OCI-LY7 (cell line): ENCODE measurements at places on chromosomes 6 and 20. TPM values are rescaled to one million over a fixed set of nuclear protein-coding genes. Genes with fewer than 3 reads are reported as not detected.

GRCh38 chr6:68447112-68447511 lies 188.0 kb upstream of the ADGRB3 start:
- no peak for DNase-seq

DNA sequence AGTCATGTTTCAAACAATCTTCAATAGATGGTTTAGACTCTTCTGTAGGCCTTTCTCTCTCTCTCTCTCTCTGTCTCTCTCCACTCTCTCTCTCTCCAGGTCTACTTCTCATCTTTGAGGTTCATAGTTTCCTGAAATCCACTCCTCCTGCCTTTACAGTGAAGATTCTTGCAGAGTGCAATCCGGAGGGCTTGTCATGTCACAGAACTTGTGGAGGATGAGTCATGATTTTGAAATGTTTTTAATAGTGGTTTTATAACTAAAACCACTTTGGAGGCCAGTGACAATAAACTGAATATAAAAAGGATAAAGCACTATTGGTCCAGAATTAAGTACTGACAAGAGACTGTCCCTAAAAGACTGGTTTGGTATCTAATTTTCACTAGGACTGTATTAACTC lies 156.3 kb downstream of the KIF6 start:
- DNase-seq = no peak

DNA sequence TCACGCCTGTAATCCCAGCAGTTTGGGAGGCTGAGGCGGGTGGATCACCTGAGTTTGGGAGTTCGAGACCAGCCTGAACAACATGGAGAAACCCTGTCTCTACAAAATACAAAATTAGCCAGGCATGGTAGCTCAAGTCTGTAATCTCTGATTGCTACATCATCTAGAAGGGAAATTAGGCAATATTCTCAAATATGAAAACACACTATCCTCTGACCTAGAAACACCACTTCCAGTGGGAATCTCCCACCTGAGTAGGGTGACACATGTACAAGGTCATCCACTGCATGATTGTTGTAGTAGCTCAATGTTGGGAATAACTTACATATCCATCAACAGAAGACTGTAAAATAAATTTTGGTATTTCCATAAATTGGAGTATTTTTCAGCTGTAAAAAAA lies 19.1 kb upstream of the SIRPD start:
- DNase-seq = no peak

DNA sequence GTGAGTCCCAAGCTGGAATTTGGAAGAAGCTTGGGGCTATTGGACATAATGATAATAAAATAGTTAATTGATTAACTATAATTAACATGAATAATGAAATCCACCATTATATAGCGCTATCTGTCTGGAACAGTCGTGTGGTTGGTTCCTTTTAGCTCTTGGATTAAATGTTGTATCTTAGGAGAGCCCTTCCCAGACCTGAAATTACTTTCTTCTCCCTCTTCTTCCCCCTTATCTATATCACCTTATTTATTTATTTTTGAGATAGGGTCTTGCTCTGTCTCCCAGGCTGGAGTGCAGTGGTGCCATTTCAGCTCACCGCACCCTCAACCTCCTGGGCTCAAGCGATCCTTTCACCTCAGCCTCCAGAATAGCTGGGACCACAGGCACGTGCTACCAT lies 64.6 kb downstream of the NCOA3 start:
- DNase-seq = no peak

GRCh38 chr6:72824833-72825232 lies 203.0 kb downstream of the KCNQ5 start:
- DNase-seq = no peak

GRCh38 chr6:82179415-82179814 lies 68.1 kb downstream of the IBTK start:
- no peak for DNase-seq

GRCh38 chr6:106097411-106098231 lies 11.5 kb downstream of the PRDM1 start:
- DNase-seq = peak; percentile 77

DNA sequence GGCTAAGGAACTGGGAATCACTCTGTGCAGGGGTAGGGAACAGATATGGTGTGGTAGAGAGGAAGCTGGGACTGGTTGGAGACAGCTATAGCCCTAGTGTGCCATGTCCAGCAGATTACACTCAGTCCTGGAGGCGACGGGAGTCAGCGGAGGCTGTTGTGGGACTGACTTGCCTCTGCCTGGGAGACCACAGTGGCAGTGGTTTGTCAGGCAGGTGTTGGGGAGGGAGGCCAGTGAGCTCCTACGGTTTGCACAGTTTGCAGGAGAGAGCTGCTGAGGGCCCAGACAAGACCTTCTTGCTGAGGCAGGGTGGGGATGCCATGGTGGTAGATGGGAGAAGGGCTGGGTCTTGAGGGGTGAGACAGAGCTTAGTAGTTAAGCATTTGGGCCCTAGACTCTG lies 4.9 kb downstream of the PLCG1 start:
- DNase-seq = no peak

- no peak for DNase-seq
These were observed 68.1 kb downstream of the LRRC1 start for GRCh38 chr6:53862662-53863462.

DNA sequence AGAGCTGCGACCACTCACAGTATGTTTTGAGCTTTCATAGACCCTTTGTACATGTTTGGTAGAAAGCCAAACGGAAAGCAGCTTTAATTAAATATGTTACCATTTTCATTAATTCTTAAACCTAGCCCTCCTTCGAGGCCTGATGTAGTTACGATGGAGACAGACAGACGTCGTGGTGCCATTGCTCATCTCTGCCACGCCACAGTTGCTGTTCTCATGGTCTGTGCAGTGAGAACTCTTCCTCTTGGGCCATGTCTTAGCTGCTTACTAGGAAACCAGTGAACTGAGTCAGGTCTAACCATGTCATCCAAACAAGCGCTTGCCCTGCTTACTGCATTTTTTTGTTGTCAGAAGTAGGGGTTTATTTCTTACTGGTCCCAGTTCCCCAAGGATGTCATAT lies 62.8 kb downstream of the SNX9 start:
- DNase-seq = no peak

DNA sequence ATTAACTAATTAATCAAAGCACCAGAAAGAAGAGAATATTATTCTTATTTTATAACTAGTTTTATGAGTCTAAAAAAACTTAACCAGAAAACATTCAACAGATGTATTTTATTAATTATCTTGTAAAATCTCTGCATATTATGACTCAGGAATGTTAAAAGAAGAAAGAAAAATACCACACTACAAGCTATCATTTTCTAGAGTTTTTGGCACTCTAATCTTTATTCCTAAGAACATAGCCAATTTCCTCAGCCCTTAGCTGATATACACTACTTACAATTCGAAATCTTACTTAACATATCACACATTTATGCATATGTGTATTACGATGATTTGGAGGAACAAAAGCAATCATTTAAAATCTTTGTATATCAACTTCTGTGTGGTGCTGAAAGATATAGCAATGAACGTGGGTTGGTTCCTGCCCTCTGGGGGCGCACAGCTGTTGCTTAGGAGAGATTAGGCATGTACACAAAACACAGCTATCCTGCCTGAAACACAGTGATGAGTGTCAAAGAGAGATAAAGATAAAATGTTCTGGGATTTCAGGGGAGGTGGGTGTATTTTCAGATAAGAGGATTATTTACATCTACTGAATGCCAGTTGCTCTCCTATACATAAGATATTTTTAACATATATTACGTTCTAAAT lies 404.5 kb downstream of the SYNE1 start:
- DNase-seq = no peak

GRCh38 chr6:133553652-133554051 lies 312.5 kb downstream of the EYA4 start:
- DNase-seq = peak; percentile 37

DNA sequence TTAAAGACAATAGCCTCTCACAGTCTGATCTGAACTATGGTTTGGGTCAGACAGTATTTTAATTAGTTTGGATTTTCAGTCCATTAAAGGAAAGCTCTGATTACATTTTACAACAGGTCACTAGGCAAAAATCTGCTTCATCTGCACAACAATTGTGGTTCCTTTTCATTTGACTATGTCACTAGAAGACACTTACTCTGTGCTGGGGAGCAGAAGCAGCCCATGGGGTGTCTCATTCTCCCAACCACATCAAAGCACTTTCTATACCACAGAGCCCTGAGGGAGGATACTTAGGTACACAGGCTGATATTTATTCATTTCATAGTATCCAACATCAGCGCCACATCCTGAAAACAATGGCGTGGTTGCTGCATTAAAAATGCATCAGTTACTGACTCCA lies 36.6 kb upstream of the HDAC2 start:
- DNase-seq = no peak

DNA sequence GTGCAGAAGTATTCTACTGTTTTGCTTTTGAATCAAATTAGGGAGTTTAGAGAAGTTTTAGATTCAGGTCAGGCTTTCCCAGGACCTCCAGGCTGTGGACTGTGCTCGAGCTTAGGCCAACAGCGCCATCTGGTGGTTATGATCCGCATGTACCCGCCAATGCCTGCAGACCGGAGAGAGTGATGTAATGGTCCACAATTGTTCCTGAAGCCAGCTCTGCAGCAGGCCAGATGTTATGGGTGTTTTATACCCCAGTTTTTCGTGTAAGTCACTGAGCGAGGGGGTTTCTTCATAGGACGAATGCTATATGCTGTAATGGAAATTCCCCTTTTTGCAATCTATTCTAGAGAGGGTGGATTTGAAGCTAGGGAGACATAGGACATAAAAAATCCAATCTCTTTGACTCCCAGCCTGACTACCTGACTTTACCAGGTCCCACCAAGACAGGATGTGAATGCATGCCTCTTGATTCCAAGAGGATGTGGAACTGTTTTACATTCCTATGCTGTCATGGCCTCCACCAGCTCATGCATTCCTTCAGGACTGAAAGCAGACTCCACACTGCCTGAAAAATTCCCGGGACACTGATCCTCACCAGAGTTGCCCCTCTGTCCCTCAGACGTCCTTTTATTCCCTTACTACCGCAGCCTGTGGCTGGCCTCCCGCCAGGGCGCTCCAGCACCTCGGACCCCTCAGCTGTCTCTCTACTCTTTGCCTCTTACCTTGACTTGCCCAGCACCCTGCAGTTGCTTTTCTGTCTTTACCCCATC lies 41.2 kb upstream of the LY86 start:
- DNase-seq = peak; percentile 87

GRCh38 chr6:46796848-46797580 lies 3.8 kb downstream of the MEP1A start:
- DNase-seq = no peak

GRCh38 chr20:38435555-38435939 lies 419 bp upstream of the SNHG17 start:
- no peak for DNase-seq

DNA sequence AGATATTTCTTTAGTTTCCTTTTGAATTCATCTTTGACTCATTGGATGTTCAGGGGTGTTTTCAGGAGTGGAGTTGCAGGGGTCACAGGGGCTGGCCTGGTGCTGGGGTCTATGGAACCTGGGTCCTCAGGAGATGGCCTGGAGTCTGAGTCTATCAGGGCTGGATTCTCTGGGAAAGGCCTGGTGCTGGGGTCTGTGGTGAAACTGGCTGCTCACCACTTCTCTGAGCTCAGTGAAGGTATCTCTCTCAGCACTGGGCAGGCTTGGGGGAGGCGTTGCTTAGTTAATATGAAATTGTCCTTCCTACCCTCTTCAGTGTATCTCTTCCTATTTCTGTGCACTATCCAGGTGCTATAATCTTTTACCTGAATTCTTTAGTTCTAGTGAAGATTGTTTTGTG lies 83.1 kb upstream of the SLC24A3 start:
- no peak for DNase-seq

SPATA25 gene
- 5.8 and 5.9 TPM in 2 replicates for total RNA-seq

GPSM3 gene
- 99.9 and 100 TPM in 2 replicates for total RNA-seq

NCOA7 gene
- 49.0 and 52.2 TPM in 2 replicates for total RNA-seq

GJA10 gene
- total RNA-seq = not detected in 2 replicates

NCOA5 gene
- total RNA-seq = 29.1 and 33.7 TPM in 2 replicates

TBXT gene
- 4.2 and 5.3 TPM in 2 replicates for total RNA-seq

HLA-DOB gene
- 57.1 and 69.3 TPM in 2 replicates for total RNA-seq
